Activated naive CD4-positive, alpha-beta T cell treated with anti-CD3 and anti-CD28 coated beads, Interleukin-2, amount 10 ng/mL, durations not matched to agents 5 hours and 36 hours (primary cell): ENCODE measurements at places on chromosomes 4 and X. TPM values are rescaled to one million over a fixed set of nuclear protein-coding genes. Genes with fewer than 3 reads are reported as not detected.

GPR50 gene
- not detected for total RNA-seq

SOD3 gene
- total RNA-seq = not detected

H2BW2 gene
- not detected for total RNA-seq

KDR gene
- total RNA-seq = not detected

CXCL10 gene
- total RNA-seq = 0.50 TPM

F9 gene
- total RNA-seq = not detected

TMEM129 gene
- total RNA-seq = 28.2 TPM

PRRG3 gene
- total RNA-seq = not detected

SNX25 gene
- total RNA-seq = 16.5 TPM

MAGEA2 gene
- total RNA-seq = not detected

CT45A1 gene
- not detected for total RNA-seq

XAGE1A gene
- total RNA-seq = not detected

NR0B1 gene
- total RNA-seq = not detected

PDE5A gene
- total RNA-seq = 0.12 TPM

RNF212 gene
- 1.0 TPM for total RNA-seq

PRSS12 gene
- not detected for total RNA-seq

ASB9 gene
- 0.58 TPM for total RNA-seq
